Right ventricle myocardium inferior (tissue), 1 donor: ENCODE measurements at places on chromosomes 6 and 20. TPM values are rescaled to one million over a fixed set of nuclear protein-coding genes. Genes with fewer than 3 reads are reported as not detected.

GRCh38 chr6:133959667-133960368 is 6.8 kb downstream of the TBPL1 start:
- no peak for DNase-seq

The HEY2 gene
- total RNA-seq, result 57.5 TPM

- no peak for DNase-seq
Observed at GRCh38 chr6:112821476-112821875, 474.3 kb downstream of the RFPL4B start.

The THBD gene
- 17.4 TPM for total RNA-seq

DNA sequence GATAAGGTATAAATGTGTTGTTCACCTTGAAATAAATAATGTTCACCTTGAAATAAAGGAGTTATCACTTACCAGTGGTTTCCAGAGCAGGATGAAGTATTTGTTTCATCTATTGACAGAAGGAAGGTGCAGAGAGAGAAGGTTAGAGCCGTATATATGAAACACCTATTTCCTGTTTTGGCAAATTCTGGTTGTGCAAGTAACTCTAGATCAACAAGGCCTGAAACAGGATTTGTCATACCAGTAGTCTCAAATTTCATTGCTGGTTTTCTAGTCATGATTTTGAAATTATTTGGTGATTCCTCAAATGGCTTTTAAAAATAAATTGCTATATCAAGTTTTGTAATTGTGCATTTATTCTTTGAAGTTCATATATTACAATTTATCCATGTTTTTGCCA is at the start of gene CRISP3:
CRISP3 (minus strand) TSS at position 130 of the 400 bp plus-strand sequence; CDS start at position 109, 21 bp downstream.
- no peak for DNase-seq

The TGM2 gene
- 581 TPM for total RNA-seq

DNA sequence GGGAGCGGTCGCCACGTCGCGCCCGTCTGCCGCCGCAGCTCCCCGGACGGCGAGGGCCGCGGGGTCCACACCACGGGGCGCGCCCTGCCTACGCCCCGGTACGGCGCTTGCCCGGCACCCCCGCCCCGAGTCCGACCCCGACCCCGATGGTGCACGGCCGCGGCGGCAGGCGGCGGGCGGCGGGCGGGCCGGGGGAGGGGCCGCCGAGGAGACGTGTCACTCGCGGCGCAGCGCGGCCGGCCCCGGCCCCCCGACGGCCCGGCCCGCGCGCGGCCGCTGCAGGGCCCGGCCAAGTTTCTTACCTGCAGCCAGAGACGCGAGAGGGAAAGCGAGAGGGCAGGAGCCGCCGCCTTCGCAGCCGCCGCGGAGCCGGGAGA is 328 bp downstream of the RRBP1 start:
- no peak for DNase-seq

The ZC2HC1B gene
- total RNA-seq, result not detected

- no peak for DNase-seq
Observed at GRCh38 chr6:11094941-11095340, 1.3 kb downstream of the SMIM13 start.

GRCh38 chr6:169070506-169071176 is 183.0 kb downstream of the THBS2 start:
- DNase-seq, result peak; percentile 89

The GNAS-AS1 gene
- 0.38 TPM for total RNA-seq

DNA sequence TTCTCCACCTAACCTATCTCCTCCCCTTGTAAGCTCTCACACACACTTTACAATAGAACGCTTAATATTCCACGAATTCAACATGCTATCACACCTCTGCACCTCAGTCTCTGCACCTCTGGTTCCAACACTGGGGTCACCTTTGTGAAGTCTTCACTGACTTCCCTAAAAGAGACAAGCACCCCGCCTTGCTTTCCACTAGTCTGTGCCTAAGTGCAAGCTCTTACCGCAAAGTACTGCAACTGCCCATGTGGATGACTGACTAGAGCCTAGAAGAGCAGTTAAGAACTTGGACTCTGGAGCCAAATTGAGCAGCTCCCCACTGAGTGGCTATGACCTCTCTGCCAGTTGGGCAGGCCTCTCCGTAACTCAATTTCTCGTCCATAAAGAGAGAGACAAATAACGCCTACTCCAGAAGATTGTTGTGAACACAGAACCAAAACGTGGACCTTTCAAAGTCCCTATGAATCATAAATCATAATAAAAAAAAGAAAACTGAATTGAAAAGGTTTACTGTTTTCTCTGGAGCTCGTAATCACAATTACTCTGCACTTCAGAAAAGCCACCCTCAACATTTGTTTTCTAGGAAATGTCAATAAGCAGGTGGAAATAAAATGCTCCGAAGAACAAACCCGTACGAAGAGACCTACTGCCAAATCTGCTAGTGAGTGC is 1.2 kb downstream of the IFNGR1 start:
- DNase-seq, result no peak

The SLC32A1 gene
- total RNA-seq, result not detected

GRCh38 chr6:81906709-81907204 is 154.3 kb upstream of the TENT5A start:
- no peak for DNase-seq

- no peak for DNase-seq
Observed at GRCh38 chr6:45416700-45417099, 39.0 kb upstream of the SUPT3H start.

GRCh38 chr6:166786704-166787293 is 159.7 kb upstream of the RPS6KA2 start:
- DNase-seq, result no peak

DNA sequence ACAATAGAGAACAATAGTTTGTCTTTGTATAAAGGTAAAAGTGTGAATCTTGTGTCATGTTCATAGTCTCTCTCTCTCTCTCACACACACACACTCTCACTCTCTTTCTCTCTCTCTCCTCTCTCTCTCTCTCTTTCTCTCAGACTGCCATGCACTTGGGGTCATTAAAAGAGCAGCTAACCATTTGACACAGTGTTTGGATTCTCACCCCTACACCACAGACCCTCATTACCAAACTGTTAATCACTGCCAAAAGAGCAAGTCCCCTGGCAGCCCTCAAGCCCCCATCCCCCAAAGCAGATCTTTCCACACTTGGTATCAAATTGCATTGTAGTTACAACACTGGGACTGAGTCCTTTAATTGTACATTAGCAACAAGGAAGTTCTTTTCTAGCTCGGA is 305.8 kb upstream of the RSPO3 start:
- DNase-seq, result no peak

GRCh38 chr6:79630883-79631692 is at the start of gene SH3BGRL2:
Gene SH3BGRL2, plus strand, starts transcription at chr6:79631329. Its CDS starts 133 bp downstream, at chr6:79631462.
- peak; percentile 83 for DNase-seq

The HSPA12B gene
- total RNA-seq, result 17.5 TPM

The WFDC12 gene
- total RNA-seq, result not detected

GRCh38 chr6:19279273-19279684 is 557.9 kb upstream of the ID4 start:
- no peak for DNase-seq

- DNase-seq, result no peak
Observed at GRCh38 chr20:37741570-37741969, 47.7 kb downstream of the CTNNBL1 start.

The HLA-DMB gene
- 8.8 TPM for total RNA-seq

- DNase-seq, result peak; percentile 72
Observed at GRCh38 chr6:18990059-18990978, 603.2 kb downstream of the RNF144B start.

The ELOVL4 gene
- 0.41 TPM for total RNA-seq

DNA sequence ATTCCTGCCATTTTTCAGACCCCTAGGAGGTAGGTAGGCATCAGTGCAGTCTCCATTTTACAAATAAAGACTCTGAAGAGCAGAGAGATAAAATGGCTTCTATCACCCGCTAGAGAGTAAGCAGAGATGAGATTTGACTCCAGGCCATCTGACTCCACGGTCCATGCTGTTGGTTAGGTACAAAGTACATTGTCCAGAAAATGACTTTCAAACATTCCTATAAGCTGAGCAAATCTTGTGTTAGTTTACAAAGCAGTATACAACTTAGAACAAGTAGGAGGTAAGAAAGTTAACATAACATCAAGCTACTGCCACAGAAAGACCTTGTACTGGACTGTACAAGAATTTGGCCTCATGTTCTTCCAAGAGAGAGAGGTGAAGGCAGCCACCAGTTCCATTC is 14.9 kb downstream of the BTN1A1 start:
- DNase-seq, result no peak

GRCh38 chr20:60051911-60052310 is 93.7 kb downstream of the CDH26 start:
- no peak for DNase-seq

DNA sequence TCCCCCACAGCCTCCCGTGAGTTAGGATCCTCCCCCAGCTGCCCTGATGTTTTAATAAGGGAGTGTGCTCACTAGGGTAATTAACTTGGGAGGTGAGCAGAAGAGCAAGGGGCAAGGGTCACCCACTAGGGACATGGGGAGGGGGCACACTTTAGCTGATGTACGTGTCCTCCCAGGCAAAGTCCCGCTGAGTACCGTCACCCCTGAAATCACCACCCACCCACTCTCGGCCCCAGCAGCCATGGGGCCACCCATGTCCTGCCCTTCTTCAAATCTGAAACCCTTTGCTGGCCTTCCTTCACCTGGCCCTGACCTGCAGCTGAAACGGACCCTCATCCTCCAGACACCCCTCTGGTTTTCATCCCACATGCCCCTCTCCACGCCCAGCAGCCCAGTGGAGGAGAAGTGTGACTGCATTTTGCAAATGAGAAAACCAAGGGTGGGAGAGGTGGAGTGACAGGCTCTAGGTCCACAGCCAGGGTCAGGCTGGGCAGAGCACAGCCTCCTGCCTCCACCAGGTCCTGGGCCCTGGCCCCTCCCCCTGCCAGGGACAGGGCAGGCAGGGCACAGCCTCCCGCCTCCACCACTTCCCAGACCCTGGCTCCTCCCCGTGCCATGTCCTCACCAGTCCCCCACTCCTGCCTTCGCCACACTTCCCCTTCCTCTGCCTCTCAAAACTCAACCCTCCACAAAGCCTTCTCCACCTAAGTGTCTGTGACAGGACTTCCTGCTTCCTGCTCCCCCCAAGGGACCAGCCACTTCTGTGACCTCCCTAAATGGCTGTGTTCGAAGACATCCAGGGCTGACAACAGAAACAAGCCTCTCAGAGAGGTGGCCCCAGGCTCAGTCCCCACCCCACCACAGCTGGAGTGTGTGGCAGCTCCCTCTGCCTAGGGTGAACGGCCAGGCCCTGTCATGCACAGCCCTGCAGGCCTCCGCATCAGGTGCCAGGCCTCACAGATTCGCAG is 15.1 kb downstream of the ACSS1 start:
- peak; percentile 85 for DNase-seq

The LKAAEAR1 gene
- total RNA-seq, result not detected

The KIAA0408 gene
- total RNA-seq, result 3.2 TPM

DNA sequence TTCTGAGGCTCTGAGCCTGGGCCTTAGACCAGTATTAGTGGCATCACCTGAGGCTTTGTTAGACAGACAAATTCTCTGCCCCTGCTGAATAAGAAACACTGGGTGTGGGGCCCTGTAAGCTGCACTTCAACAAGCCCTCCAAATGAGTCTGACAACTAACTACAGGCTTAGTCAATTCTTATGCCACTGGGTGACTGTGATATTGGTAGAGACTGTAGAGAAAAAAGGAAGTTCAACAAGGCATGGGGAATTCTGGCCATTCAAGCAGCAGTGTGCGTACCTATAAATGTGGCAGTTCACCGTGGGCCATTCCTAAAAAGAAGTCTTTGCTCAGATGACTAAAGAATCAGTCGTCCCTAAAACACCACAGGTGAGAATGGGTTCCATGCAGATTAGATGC is 82.7 kb downstream of the MDN1 start:
- no peak for DNase-seq

GRCh38 chr20:14191559-14191958 is 145.9 kb downstream of the FLRT3 start:
- DNase-seq, result no peak

DNA sequence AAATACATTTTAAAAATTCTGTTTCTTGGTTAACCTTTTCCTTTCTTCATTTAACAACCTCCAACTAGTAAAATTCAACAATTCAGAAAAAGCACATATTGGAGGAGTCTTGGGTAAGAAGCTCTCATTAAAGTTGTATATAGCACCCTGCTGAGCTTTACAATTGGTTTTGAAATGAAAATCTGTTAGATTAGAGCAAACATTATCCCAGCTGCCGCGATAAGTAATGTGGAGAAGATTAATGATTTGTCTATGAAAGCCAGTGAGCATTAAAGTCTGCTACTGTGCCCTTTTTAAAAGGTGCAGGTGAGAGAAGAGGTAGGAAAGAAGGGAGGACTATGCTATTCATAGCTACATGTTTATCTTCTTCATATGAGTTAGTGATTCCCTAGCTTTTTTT is 201.5 kb downstream of the ZFAND3 start:
- no peak for DNase-seq

- no peak for DNase-seq
Observed at GRCh38 chr6:167719920-167720319, 106.8 kb upstream of the AFDN start.

The MOXD1 gene
- 3.1 TPM for total RNA-seq

GRCh38 chr6:54041239-54041638 is 70.0 kb upstream of the MLIP start:
- DNase-seq, result no peak

The RAET1L gene
- total RNA-seq, result not detected

DNA sequence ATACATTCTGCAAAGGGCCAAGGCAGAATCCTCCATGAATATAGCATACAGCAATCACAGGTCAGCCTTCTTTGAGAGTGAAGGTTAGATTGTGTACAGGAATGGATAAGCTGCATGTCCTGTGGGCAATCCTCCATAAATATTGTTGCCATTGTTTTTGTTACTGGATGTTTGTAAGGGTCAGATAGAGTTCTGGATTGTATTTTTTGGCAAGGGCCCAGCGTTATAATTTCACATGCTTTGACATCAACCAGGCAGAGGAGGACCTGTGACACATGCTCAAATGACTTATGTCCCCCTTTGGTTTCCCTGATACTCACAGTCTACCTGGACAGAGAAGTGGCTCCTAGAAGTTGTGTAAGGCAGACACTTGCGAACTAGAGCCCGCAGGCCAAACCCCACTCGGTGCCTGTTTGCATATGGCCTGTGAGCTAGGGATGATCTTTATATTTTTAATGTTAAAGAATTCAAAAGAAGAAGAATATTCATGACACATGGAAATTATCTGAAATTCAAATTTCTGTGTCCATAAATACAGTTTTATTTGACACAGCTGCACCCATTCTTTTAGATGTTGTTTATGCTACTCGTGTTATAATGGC is 5.4 kb downstream of the LY86 start:
- no peak for DNase-seq

DNA sequence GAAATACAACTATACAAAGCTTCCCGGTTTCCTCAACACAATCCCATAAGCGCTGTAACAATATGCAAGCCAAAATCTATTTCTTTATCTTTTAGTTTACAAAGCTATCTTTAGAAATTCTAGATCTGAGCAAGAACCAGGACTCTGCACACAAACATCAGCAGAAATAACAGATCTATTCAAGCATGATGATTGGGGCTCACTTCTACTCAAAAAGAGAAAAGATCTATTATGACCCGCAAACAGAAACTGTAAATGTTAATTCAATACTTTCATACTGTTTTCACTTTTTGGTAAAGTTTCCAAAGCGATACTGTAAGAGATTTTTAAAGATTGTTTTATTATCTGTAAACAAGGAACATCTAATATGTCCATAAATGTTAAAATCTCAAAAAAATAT is 86.6 kb downstream of the SESN1 start:
- no peak for DNase-seq

The NRSN1 gene
- not detected for total RNA-seq

GRCh38 chr6:144990784-144991183 is 705.6 kb downstream of the UTRN start:
- no peak for DNase-seq

GRCh38 chr20:14538433-14538832 is 201.0 kb upstream of the FLRT3 start:
- DNase-seq, result no peak

GRCh38 chr6:3356056-3356823 is 97.5 kb downstream of the PSMG4 start:
- no peak for DNase-seq
